Activated CD4-positive, alpha-beta memory T cell treated with anti-CD3 and anti-CD28 coated beads for 36 hours (primary cell): ENCODE measurements at places on chromosomes 16 and 17. TPM values are rescaled to one million over a fixed set of nuclear protein-coding genes. Genes with fewer than 3 reads are reported as not detected.

DNA sequence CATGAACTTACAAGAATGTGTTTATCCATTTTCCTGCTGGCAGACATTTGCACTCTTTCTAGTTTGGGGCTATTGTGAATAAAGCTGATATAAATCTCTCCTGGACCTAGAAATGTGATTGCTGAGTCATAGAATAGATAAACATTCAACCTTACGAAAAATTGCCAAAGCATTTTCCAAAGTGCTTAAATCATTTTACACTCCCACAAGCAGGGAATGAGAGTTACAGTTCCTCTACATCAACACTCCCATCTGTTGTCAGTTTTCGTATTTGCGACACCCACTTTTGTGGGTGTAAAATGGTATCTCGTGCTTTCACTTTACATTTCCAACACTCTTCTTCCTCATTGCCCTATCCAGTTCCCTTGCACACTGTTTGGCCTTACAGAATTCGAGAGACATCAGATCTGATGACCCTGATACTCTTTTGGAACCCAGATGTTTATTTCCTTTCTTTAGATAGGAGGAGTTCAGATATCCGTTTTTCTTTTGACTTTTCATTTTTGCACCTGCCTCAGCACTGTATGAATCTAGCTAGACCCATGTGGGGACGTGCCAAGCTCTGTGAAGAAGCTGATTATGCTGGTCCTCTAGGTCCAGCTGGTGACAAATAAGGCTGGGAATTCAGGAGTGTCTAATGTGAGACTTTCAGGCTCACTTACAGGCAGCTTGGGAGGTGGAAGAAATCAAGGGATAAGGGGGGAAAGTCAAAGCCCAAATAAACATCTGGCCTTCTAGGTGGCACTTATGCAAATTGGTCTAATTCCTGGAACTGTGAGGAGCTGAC, 14.0 kb downstream of the SOX9 start:
- no peaks in the 10 kb centered on the region for H3K4me1 ChIP-seq
- DNase-seq, result no peak
- peaks cover 8% of the 10 kb centered on the region for H3K27me3 ChIP-seq
- H3K27ac ChIP-seq, result no peak overlapping the region

DNA sequence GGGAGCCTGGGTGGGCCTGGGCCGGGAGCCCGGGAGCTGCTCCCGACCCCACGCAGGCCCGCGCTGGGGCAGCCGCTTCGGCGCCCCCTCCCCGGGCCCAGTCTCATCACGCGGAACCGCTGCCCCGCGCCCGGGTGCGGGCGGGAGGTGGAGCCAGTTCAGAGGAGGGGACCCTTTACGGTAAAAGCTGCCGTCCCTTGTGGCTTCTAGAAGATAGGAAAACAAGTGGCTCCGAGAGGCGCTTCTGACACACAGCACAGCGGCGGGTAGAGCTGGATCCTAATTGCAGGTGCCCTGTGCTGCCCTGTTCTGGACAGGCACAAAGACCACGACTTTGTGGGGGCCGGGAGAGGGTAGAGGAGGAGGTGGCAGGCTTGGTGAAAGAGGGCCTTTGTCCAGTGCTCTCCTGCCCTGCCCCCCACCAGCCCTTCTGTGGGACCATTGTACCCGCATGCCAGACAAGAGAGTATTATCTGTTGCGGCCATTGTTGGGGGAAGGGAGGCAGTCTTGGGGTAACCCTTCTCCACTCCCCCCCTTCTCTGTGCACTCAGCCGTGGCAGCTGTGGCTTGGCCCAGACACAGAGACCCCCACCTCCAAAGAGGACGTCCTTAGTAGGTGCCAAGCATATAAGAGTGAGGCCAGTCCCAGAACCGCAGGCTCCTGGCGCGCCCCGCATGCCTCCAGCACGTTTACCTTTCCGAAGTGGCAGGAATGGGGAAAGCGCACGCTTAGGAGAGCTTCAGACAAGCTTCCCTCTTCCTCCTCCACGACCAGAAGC, 736 bp downstream of the CNP start:
- peaks cover 42% of the 10 kb centered on the region for H3K4me1 ChIP-seq
- H3K4me3 ChIP-seq, result peak overlapping the region; percentile 78
- no peaks in the 10 kb centered on the region for H3K27me3 ChIP-seq
- peak; percentile 63 for DNase-seq

DNA sequence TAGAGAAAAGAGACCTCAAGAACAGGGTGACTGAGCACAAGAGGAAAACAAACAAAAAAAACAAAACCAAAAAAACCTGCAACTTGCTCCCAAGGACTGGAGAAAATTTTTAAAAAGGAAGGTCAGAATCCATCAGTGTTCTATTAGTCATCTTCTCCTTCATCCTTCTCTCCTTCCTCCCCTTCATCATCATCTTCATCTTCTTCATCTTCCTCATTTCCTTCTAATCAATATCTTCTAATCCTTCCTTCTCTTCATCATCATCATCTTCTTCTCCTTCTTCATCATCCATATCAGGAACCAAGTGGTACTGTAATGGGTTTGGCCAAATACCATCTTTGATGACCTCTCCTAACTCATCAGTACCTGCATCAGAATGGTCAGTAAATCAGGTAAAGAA, 12.2 kb downstream of the HSF5 start:
- H3K4me1 ChIP-seq, result peaks cover 2% of the 10 kb centered on the region
- no peak for DNase-seq
- H3K36me3 ChIP-seq, result peaks cover 7% of the 10 kb centered on the region
- H3K27ac ChIP-seq, result no peak overlapping the region
- no peak overlapping the region for H3K4me3 ChIP-seq

- H3K27ac ChIP-seq, result no peak overlapping the region
- H3K27me3 ChIP-seq, result no peaks in the 10 kb centered on the region
- no peak overlapping the region for H3K4me3 ChIP-seq
- no peak for DNase-seq
Measured at GRCh38 chr17:30858556-30859250, 26.9 kb downstream of the ATAD5 start.

DNA sequence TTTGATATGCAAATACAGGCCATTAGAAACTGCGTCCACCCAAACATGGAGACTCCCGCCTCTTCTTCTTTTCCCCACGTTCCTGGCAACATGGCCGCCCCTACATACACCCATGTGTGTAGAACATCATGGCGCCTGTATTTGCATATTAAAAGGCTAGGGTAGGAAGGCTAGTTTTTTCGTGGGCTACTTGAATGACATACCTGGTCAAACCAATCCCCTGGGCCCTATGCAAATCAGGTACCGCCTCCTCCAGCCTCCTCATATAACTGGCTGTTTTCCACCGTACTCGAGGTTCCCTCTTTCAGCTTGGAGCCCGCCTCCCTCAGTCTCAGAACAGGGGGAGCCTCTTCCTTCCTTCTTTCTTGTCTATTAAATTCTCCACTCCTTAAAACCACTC, 840 bp upstream of the CD300LB start:
- DNase-seq, result no peak
- no peaks in the 10 kb centered on the region for H3K36me3 ChIP-seq
- peaks cover 2% of the 10 kb centered on the region for H3K4me1 ChIP-seq
- no peak overlapping the region for H3K4me3 ChIP-seq
- H3K27me3 ChIP-seq, result peaks cover 21% of the 10 kb centered on the region
- H3K27ac ChIP-seq, result no peak overlapping the region

- DNase-seq, result no peak
- H3K27ac ChIP-seq, result no peak overlapping the region
- no peaks in the 10 kb centered on the region for H3K36me3 ChIP-seq
- no peaks in the 10 kb centered on the region for H3K4me1 ChIP-seq
Measured at GRCh38 chr16:75241955-75242354, 9.5 kb downstream of the BCAR1 start.

- H3K27me3 ChIP-seq, result no peaks in the 10 kb centered on the region
- peaks cover 15% of the 10 kb centered on the region for H3K36me3 ChIP-seq
- DNase-seq, result peak; percentile 82
- H3K27ac ChIP-seq, result peak within 1 kb of the TSS; percentile 72
Measured at GRCh38 chr17:67245073-67245693, at the start of gene HELZ. HELZ (minus strand) TSS chr17:67245196; CDS start chr17:67218804, 26,392 bp downstream.

GRCh38 chr16:8569650-8570346, 20.5 kb downstream of the TMEM114 start:
- peaks cover 8% of the 10 kb centered on the region for H3K27me3 ChIP-seq
- H3K27ac ChIP-seq, result no peak overlapping the region
- peaks cover 5% of the 10 kb centered on the region for H3K4me1 ChIP-seq
- H3K36me3 ChIP-seq, result no peaks in the 10 kb centered on the region
- no peak for DNase-seq

DNA sequence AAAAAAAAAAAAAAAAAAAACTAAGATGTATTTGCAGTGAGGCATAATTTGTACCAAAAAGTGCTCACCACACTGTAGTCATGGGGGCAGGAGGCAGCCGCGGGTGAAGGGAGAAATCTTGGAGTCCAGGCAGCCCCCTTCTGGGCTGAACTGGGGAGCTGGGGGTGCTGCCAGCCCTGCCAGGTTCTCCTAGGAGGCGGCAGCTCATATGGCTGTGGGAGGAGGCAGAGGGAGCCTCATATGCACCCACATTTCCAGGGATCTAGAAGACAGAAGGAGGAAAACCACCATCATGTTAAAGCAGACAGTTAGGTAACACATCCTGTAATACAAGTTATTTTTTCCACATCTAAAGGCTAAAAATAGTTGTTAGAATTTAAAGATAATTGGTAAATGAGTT, 16.3 kb downstream of the MAPT start:
- no peak for DNase-seq
- H3K27ac ChIP-seq, result no peak overlapping the region
- H3K27me3 ChIP-seq, result peaks cover 5% of the 10 kb centered on the region
- H3K36me3 ChIP-seq, result peaks cover 5% of the 10 kb centered on the region
- H3K4me3 ChIP-seq, result no peak overlapping the region

DNA sequence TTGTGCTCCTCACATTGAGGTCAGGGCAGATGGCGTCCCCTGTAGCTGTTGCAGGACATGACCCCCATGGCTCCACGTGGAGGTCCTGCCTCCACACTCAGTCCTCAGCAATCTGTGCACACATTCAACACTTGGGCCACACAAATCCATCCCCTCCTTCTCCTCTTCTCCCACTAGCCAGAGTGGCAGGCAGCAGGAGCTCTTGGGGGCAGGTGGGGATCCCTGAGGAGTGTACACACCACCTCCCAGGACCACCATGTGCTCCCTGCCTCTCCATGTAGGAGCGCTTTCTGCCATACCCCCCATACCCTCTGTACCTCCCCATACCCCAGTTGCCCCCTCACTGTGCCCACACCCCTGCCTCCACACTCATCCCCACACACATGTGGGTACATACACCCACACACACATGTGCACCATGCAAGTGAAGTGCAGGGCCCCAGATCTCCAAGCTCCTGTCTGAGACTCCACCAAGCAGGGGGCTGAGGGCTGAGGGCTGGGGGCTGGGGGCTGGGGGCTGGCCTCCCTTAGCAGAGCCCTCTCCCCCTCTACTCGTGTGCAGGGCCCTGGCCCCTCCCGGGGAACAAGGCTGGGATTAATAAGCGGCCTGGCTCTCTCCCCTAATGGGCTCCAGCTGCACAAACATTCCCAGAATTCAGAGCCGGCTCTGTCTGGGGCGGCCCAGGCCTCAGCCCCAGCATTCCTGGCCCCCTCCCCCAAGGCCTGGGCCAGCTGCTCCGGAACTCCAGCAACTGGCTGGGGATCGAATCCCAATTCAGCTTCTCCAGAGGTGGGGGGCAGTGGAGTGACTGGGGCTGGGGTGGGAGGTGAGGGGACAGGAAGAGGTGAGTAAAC, 48.2 kb upstream of the MEIOC start:
- H3K36me3 ChIP-seq, result no peaks in the 10 kb centered on the region
- H3K4me3 ChIP-seq, result no peak overlapping the region
- H3K27me3 ChIP-seq, result peaks cover 9% of the 10 kb centered on the region
- no peaks in the 10 kb centered on the region for H3K4me1 ChIP-seq

DNA sequence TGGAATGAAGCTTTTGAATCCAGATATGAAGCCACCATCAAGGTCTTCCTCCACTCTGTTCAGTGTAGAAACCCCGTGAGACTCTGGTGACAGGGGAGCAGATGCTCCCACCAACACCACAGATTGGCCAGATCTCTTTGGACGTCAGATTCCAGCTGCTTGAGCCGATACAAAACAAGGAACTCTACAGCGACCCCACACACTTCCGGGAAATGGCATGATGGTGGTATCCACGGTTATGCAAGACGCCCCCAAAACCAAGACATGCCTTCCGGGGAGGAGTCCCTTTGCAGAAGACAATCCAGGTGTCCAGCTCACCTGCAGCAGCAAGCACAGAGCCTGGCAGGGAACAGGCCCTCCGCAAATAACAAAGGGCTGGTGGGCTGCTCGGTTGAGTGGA, 19.8 kb upstream of the PITPNA start:
- H3K4me3 ChIP-seq, result no peak overlapping the region
- H3K27ac ChIP-seq, result no peak overlapping the region
- H3K4me1 ChIP-seq, result no peaks in the 10 kb centered on the region
- no peaks in the 10 kb centered on the region for H3K27me3 ChIP-seq
- DNase-seq, result no peak

DNA sequence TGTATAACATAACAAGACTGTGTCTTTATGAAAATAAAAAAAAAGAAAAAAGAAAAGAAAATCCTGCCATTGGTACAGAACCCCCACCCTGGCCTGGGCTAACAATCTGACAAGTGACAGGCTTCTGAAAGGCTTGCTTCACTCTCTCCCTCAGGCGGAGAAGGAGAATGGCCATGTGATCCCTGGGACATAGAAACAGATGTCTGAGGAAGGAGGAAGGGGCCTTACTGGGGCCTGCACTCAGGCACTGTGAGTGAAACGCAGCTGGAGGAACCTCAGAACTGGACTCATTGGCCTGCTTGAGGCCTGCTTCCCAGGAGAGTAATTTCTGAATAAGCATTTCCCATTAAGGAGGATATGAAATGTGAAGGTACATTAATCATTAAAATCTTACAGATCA, 17.5 kb downstream of the MAP3K14 start:
- peak overlapping the region; percentile 61 for H3K27ac ChIP-seq
- H3K4me3 ChIP-seq, result no peak overlapping the region
- DNase-seq, result no peak
- peaks cover 34% of the 10 kb centered on the region for H3K36me3 ChIP-seq
- peaks cover 85% of the 10 kb centered on the region for H3K4me1 ChIP-seq

The CCL5 gene
- total RNA-seq, result 133 TPM

The NEUROD2 gene
- not detected for total RNA-seq

The KCNG4 gene
- not detected for total RNA-seq

The CRISPLD2 gene
- total RNA-seq, result 0.41 TPM
